ENCODE measurements at places on chromosomes 1 and 21. TPM values are rescaled to one million over a fixed set of nuclear protein-coding genes. Genes with fewer than 3 reads are reported as not detected.

DNA sequence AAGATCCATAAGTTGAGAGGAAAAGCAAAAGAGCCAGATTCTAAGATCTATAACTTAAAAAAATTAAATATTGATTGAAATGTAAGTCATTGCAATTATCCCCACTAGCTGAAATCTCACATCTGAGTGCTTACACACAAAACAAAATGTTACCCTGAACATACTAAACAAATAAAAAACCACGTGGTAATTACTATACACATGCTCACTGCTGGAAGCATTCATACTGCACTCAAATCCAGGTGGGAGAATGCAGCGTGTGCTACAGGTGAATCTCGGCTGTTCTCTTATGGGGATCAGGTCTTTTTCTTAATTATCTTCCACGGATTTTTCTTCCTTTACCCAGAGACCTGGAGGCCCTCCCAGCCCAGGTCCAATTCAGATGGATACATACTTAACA is 74.3 kb downstream of the SDC3 start:
- DNase-seq, result no peak

DNA sequence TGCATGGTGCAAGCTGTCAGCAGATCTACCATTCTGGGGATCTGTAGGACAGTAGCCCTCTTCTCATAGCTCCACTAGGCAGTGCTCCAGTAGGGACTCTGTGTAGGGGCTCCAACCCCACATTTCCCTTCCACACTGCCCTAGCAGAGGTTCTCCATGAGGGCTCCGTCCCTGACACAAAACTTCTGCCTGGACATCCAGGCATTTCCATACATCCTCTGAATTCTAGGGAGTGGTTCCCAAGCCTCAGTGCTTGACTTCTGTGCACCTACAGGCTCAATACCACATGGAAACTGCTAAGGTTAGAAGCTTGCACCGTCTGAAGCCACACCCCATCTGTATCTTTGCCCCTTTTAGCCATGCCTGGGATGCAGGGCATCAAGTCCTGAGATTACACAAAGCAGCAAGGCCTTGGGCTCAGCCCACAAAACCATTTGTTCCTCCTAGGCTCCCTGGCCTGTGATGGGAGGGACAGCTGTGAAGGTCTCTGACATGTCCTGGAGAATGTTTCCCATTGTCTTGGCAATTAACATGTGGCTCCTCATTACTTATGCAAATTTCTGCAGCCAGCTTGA is 117.0 kb upstream of the NFIA start:
- DNase-seq, result no peak

DNA sequence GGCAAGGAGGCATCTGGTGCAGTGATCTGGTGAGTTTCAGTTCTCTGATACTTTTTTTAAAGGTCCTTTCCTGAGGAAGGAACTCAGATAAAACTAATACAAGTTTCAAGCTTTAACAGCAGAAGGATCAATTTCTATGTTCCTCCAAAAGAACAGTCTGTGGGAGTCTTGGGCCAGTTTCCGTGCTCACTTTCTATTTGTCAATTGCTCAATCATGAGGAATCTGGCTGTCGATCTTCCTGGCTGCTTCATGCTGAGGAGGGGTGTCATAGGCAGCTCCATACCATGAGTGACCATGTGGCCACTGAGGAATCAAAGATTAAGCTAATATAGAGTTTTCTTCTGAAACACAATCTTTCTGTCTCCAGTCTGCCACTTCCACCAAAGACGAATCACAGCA is 11.4 kb upstream of the TMEM125 start:
- DNase-seq, result no peak

CDA gene
- 1.1 TPM for total RNA-seq

GRCh38 chr1:227729881-227730629 is 5.0 kb downstream of the JMJD4 start:
- DNase-seq, result peak; percentile 68

DNA sequence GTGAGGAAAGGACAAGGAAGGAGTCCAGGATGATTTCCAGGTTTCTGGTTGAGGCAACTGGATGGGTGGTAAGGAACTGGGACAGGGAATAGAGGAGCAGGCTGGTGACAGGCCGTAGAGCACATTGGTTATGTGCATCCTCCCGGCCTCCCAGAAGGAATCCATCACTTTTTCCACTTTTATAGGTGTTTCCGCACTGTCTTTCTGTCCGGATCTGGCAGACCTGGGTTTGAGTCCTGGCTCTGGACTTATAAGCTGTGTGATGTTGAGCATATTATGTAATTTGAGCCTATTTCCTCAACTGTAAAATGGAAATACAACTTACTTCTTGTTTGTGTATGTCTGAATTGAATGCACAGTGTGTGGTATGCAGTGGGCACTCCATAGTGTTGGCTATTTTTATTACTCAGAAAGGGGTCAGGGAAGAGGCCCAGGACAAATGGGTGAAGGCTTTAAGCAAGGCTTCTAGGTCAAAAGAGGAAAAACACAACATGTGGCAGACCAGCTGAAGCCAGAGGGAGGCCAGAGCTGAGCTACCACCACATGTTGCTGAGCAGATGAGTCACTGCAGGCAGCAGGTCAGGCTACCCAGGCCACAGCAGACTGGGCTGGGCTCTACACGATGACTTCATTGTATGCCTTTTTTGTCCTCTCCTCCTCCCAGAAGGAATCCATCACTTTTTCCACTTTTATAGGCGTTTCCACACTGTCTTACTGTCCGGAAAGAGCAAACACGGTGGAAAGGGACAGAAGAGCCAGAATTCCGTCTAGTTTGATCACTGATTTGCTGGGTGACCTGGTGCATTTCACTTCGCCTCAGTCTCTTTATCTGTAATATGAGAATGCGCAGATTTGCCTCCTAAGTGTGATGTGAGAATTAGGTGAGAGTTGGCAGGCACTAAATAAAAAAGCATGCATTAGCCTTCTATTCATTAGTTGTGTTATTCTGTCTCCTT is 791 bp upstream of the MAST2 start:
- DNase-seq, result peak; percentile 9

- no peak for DNase-seq
These were observed 78.2 kb downstream of the MACF1 start for GRCh38 chr1:39282537-39283216.

- DNase-seq, result no peak
These were observed 273.7 kb downstream of the RGS7 start for GRCh38 chr1:241083285-241083684.

- DNase-seq, result no peak
These were observed 79.4 kb downstream of the ERICH3 start for GRCh38 chr1:74593887-74594866.

- DNase-seq, result no peak
These were observed 5.9 kb upstream of the PTPRF start for GRCh38 chr1:43524804-43525203.

MRPL9 gene
- total RNA-seq, result 99.5 TPM

DNA sequence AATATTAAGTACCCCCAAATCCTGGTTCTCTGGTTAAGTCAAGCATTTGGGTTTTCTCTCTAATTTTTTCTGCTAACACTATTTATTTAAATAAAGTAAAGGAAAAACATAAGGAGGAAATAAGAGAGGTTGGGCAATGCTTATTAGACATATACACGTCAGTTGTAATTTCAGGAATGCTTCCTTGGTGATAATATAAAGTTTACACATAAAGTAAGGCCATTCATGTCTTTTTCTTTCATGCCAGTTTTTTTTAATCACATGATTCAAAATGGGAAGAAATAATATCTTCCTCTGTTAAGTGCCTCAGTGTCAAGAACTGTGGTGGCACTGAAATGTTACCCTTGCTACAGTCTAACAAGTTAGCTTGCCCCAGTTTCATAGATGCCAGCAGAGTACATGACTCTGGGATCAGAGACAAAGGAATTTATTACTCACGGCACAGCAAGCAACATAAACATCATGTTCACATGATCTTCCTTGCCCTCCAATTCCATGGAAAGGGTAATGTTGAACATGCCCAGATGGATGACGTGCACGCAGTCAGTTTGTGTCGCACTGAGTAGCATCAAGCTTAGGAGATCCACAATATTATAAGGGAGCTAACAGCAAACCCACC is 184.9 kb downstream of the PLA2G4A start:
- no peak for DNase-seq

OR2L8 gene
- total RNA-seq, result not detected
